ENCODE measurements at places on chromosomes 11 and 22.

DNA sequence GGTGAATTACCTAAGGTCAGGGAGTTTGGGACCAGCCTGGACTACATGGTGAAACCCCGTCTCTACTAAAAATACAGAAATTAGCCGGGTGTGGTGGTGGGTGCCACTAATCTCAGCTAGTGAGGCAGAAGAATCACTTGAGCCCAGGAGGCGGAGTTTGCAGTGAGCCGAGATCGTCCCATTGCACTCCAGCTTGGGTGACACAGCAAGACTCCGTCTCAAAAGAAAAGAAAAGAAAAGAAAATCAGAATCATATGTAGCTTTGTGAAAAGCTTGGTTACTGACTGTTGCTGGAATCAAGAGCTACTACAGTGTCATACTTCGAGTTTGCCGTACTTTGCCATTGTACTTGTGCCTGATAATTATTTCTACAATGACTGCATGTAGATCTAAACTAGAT lies 4.2 kb upstream of the TMEM135 start:
- no peak for DNase-seq

DNA sequence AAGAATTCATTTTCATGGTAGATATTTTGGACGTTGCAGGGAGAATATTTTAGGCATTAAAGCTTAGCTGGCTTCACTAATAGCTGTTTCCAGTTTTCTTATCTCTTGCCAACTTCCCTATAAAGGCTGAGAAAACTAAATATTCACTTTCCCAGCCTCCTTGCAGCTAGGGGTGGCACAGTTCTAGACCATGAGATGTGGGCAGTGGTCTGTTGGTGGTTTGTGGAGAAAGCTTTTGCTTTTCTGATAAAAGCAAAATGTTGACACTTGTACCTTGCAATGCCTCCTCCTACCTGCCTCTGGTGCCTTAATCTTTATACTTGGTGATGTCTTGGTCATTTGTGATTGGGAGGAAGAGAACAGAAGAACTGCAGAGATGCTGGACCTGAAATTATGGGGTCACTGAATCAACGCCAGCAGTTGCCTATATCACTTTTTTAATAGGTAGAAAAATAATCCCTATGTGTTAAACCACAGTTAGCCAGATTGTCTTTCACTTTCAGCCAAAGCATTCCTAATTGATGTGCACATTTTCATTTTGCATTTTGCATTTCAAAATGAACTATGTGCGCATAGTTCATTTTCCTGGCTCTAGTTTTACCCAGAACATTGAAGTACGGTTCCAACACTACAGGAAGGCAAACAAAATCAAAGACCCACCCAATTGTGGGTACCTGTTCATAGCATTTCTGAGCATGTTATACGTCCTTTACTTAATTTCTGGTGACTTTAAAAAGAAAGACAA lies 24.9 kb upstream of the ABTB2 start:
- DNase-seq: no peak

GRCh38 chr22:26770624-26771023 lies 113.2 kb downstream of the MIAT start:
- no peak for DNase-seq

DNA sequence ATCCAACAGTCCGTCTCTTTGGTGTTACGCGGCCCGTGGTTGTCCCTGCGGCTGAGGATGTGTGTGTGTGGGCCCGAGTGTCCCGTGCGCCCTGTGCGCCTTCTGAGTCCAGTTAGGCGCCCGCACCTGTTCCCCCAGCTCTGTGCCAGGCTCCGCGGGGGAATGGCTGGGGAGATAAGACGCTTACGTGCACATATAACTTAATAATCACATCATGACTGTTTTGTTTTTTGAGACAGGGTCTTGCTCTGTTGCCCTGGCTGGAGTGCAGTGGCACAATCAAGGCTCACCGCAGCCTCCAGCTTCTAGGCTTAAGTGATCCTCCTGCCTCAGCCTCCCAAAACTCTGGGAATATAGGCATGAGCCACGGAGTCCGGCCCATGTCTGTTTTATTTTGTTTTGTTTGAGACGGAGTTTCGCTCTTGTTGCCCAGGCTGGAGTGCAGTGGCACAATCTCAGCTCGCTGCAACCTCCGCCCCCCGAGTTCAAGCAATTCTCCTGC lies 817 bp downstream of the ARL2 start:
- no peak for DNase-seq

GRCh38 chr11:112161012-112161411 lies 2.9 kb downstream of the IL18 start:
- DNase-seq: no peak

- DNase-seq: no peak
Observed at GRCh38 chr11:19800162-19800561, 87.5 kb downstream of the NAV2 start.

GRCh38 chr11:1946812-1947484 lies at the start of gene MRPL23:
MRPL23 (plus strand) TSS chr11:1947332; CDS start chr11:1947363, 31 bp downstream.
- no peak for DNase-seq

GRCh38 chr11:79028225-79028624 lies 412.6 kb downstream of the TENM4 start:
- DNase-seq: no peak

GRCh38 chr22:48287031-48287430 lies 1524.6 kb downstream of the TBC1D22A start:
- no peak for DNase-seq

GRCh38 chr11:78825591-78826020 lies 250.9 kb upstream of the NARS2 start:
- no peak for DNase-seq

- no peak for DNase-seq
Observed at GRCh38 chr11:71986131-71986530, 12.6 kb upstream of the IL18BP start.

DNA sequence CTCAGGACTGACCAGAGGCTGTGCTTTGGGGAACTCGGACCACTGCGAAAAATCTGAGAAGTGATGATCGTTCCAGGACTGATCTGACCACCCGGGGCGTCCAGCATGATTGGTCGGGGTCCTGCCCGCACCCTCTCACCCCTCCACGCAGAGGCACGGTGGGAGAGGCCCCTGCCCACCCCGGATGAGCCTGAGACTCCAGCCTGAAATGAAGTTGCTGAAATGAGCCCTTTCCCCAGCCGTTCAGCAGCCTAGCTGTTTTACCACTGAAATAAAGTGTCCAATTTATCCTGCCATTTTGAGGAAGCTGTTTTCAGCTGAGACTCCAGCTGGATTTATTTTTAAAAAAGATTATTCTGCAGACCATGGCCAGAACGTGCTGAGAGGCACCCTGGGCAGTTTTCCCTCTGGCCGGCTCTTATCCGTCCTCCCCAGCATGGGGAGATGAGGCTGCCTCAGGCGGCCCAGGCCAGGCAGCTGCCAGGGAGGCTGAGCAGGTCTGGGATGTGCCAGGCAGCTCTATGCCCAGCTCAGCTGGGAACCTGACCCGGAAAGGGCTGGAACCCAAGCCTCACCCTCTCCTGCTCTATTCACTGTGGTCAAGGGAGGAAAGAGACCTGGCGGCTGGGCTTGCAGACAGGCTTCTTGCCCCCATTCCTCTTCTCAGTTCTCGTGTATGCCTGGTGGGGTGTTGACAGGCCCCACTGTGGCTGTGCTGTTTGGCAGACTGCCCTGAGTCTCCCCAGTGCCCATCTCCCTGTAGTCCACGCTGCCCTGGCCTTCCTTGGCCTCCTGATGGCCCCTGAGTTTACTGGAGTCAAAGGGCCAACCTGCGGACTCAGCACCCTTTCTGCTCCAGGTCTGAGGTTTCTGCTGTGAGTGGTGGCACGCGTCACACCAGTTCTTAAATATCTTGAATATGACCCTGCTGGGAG lies 161.0 kb upstream of the B3GAT1 start:
- no peak for DNase-seq

DNA sequence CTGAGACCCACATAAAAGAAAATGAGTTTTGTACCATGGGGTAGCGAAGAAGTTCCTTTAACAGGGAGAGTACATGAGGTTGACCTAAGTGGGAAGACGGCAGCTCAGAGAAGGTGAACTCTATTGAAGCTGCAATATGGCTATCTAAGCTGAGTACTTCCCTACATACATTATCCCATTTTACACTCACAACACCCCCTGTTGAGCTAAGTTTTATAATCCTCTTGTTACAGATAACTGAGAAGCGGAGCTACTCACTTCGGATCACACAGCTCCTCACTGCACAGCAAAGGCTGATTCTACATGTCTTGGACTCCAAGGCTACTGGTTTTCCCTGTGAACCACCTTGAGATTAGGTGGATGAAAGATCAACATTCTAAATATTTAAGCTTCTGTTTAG lies 8.2 kb upstream of the PIWIL4 start:
- DNase-seq: no peak

- no peak for DNase-seq
Observed at GRCh38 chr11:827146-827896, 398 bp upstream of the CRACR2B start.

DNA sequence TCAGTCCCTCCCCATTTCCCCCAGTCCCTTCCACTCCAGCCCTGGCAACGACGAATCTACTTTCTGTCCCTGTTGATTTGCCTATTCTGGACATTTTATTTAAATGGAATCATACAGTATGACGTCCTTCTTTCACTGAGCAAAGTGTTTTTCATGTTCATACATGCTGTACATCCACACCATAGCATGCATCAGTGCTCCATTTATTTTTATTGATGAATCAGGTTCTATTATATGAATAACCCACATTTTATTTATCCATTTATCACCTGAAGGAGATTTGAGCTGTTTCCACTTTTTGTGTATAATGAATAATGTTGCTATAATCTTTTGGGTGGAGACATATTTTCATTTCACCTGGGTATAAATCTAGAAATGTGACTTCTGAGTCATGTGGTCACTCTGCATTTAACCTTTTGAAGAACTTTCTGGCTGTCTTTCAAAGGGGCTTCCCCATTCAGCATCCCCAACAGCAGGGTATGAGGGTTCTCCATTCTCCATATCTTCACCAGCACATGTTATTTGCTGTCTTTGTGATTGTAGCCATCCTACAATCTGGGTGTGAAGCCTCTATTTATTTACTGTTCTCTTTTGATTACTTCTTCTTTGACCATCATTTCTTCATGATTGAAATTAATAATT lies 531.7 kb downstream of the ETS1 start:
- DNase-seq: no peak

GRCh38 chr11:88535266-88535665 lies 197.7 kb upstream of the CTSC start:
- DNase-seq: no peak

DNA sequence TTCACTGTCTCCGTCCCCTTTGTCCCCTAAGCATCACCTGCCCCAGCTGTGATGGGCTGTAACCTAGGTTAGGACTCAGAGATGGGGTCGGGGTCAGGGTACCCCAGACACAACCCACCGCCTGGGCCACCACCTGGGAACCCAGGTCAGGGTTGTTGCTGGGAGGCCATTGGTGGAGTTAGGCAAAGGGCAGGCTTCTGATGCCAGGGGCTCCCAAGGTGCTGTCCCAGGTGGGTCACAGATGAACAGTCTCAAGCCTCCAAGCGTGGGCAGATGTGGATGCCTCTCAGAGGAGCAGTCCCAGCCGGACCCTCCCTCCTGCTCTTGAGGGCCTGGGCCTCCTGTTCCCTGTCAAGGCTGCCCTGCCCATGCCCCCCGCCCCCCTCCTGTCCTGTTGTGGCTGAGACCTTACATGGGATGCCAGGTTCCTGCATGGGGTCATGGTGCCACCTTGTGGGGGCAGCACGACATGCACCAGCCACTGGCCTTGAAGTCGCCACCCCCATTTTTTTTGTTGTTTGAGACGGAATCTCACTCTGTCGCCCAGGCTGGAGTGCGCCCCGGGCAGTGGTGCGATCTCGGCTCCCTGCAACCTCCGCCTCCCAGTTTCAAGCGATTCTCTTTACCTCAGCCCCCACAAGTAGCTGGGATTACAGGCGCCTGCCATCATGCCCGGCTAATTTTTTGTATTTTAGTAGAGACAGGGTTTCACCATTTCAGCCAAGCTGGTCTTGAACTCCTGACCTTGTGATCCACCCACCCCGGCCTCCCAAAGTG lies 12.1 kb downstream of the GATD1 start:
- peak; percentile 34 for DNase-seq

GRCh38 chr22:32817137-32817730 lies 15.7 kb downstream of the TIMP3 start:
- no peak for DNase-seq

GRCh38 chr11:107017104-107017432 lies 1.2 kb downstream of the GUCY1A2 start:
- DNase-seq: no peak

- no peak for DNase-seq
Observed at GRCh38 chr11:83827940-83828554, 541.9 kb upstream of the CCDC90B start.

DNA sequence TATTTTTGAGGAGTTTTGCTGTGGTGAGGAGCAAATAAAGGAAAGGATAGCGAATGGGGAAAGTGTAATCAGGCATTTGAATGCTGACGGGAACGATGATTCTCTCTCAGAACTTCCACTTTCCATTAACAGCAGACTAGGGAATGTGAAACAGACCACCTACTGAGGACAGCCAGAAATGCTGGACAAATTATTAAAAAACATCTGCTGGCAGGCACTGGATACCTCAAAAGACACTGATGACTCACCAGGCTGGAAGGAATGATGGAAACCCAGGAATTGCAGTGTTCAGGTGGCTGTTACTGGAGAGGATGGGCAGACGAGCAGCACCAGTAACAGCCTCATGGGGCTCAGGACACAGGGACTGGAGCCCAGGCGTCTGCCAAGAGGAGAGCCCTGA lies 33.4 kb downstream of the PLA2G6 start:
- no peak for DNase-seq

DNA sequence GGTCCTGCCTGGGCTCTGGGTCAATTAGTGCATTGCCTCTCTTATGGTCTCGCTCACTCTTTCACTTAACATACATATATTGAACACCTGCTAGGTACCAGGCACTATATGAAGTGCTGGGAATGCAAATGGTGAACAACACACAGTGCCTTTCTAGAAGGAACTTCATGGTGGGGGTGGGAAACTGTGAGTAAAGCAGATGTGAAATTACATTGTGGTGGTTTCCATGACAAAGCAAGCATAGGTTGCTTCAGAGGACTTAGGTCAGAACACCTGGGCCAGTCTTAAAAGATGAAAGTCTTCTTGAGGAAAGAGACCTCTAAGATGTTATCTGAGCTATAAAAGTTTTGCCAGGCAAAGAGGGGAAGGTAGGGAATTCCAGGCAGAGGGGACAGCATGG lies 231.3 kb downstream of the BUD13 start:
- no peak for DNase-seq

DNA sequence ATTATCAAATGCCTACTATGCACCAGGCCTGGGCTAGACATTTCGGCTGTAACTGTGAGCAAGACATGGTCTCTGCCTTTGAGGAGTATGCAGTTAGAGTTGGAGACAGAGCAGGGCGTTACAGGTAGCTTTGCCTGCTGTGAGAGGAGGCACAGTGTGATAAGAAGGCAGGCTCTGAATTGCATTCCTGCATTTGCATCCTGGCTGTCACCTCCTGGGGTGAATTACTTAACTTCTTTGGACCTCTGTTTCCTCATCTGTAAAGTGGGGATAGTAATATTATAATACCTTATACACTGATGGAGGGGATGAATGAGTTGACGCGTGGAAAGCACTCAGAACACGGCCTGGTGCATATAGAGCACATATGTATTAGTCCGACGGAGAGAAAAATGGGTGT lies 118.1 kb upstream of the ARHGAP20 start:
- DNase-seq: no peak

DNA sequence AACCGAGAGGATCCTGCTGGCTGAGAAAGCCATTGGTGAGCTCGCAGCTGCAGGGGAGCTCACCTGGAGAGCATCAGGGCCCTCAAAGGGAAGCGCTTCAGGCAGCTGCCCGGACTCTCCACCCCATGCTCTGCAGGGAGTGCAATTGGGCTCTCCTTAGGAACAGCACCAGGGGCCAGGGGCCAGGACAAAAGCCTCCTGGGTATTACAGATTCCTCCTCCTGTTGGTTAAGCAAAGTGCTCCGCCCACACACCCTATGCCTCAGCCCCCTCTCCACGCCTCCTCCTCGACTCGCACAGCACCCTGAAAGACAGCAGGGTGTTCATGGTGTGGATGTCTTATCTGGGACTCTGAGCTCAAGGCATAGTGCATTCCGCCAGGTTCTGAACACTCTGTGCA lies 139.9 kb downstream of the SHANK2 start:
- DNase-seq: no peak

All from stimulated activated CD8-positive, alpha-beta memory T cell treated with anti-CD3 and anti-CD28 coated beads, Interleukin-7, amount 100 ng/mL, for 1 hour (primary cell).